ENCODE measurements at places on chromosomes 2 and 18. TPM values are rescaled to one million over a fixed set of nuclear protein-coding genes. Genes with fewer than 3 reads are reported as not detected.

STPG4 gene
- total RNA-seq: not detected

HOXD13 gene
- 0.32 TPM for total RNA-seq

POTEJ gene
- total RNA-seq: 0.60 TPM

NFATC1 gene
- 19.1 TPM for total RNA-seq

SERPINB2 gene
- 48.3 TPM for total RNA-seq

LIPG gene
- 11.5 TPM for total RNA-seq

CRYGC gene
- total RNA-seq: not detected

DNA sequence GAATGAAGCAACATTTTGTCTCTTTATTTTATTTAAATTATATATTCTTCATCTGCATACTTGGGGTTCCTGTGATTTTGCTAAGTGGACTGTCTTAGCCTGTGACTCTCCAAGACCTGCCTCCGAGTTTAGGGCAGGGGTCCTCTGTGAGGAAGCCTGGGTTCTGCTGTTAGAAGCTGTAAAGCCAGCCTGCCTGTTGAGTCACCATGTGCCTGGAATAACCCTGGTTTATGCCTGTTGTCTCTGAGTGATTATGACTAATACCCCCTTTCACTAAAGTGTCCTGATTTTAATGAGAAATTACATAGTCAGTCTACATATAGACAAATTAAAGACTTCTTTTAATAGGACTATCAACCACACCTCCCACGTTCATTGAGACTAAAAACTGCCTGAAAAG lies 369.1 kb downstream of the ZNF521 start:
- DNase-seq: no peak

DNA sequence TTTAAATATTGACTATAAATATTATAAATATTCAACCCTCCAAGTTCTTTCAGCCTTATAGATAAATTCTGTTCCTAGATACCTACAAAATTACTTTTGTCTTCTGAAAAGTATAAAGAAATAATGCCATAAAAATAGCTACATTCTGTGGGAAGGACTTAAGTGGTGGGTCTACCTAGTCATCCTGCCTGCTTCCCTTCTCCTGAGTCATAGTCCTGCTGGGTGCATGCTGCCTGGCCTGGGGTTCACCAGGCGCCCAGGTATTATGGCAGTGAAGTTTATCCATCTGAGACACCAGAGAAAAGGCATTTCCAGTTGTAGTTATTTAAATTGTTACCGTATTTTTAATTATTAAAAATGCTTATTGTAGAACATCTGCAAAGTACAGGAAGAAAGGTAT lies 167.5 kb downstream of the SLC39A10 start:
- DNase-seq: no peak

DNA sequence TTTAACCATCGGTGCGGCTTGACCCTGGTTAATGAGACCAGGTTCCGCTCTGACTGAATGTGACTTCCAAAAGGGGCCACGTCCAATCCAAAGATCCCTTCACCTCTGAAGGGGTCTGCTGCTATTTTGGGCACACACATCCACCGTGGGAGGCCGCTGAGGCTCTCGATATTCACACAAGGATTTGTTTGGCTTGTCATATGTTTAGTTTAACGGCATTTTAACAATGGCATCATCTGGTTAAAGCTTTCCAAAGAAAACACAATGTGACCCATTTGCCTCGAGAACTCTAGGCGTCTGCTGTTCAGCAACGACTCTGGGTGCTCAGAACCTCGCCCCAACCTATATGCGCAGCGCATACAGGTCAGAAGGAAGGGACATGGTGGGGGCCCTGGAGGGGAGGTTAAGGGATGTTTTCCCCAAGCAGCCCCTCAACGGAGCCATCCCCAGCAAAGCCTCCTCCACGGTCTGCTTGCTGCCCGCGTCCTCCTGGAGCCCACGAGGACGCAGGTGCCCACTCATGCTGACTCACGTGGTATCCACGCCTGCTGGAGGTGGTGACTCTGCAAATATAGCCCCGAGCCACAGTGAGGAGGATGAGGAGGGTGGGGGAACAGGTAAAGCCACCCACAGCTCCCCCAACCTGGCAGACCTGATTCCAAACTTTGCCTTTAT lies 260.3 kb downstream of the HDAC4 start:
- no peak for DNase-seq

GRCh38 chr2:26454561-26455001 lies 23.3 kb downstream of the OTOF start:
- no peak for DNase-seq

GRCh38 chr2:30511122-30512083 lies 64.4 kb downstream of the LCLAT1 start:
- DNase-seq: peak; percentile 35

GRCh38 chr2:17517481-17518211 lies 594 bp downstream of the RAD51AP2 start:
- no peak for DNase-seq

DNA sequence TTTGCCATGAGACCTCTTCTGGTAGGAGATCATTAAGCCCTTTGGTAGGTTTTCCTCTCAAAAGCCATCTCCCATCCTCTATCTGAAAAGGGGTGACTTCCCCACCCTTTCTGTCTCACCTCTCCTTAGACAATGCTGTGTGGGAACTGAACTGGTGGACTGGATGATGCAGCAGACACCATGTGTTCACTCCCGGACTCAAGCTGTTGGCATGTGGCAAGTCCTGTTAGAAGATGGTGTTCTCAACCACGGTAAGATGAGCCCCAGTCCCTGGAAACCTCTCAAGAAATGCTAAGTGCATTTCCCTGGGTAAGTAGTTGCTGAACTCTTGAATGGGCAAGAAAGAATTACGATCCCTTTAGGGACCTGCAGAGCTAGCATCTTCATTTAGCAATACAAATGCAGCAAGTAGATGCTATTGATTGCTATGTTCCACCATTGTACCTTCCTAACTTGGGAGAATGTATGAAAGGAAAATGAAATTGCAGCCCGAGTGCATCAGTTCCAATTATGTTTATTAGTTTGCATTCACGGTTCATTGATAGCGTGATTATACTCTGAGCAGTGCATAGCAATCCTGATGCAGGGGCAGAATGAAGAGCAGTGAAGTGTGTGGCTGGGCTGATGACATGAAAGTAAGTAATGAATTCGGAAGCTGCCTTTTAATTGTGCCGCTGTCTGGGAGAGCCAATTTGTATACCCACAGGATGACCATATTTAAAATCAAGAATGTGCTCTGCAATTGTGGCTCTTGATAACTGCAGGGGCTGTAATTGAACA lies 110.0 kb upstream of the MAP3K20 start:
- DNase-seq: no peak

GRCh38 chr2:230160112-230160660 lies 59.6 kb downstream of the SP110 start:
- DNase-seq: peak; percentile 55

All from transverse colon (tissue), 4 donors.